ENCODE measurements at places on chromosomes 11 and 22.
A peak's percentile ranks its signal among the peaks of the same experiment; 100 is the strongest.

DNA sequence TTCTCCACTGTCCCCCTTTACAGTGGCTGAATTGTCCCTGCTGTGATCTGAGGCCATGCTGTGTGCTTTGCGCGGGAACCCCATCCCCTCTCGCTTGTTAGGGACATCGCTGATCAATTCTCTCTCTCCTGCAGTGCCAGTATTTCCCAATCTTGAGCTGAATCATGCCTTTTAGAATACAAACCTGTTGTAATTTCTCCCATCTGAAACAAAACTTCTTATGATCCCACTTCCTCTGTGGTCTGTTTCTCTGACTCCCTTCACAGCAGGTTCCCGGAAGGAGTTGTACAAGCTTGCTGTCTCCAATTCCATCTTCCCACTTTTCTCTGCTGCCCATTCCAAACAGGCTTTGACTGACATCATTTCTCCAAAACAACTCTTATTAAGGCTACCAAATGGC lies 16.8 kb downstream of the ADAMTS15 start:
- no peaks in the 10 kb centered on the region for H3K27me3 ChIP-seq
- H3K27ac ChIP-seq = no peak overlapping the region
- no peak for DNase-seq

- H3K4me3 ChIP-seq = no peak overlapping the region
- no peaks in the 10 kb centered on the region for H3K4me1 ChIP-seq
- no peak overlapping the region for H3K27ac ChIP-seq
- no peaks in the 10 kb centered on the region for H3K27me3 ChIP-seq
- H3K36me3 ChIP-seq = peaks cover 46% of the 10 kb centered on the region
These were observed 10.8 kb downstream of the KCTD17 start for GRCh38 chr22:37062376-37062675.

GRCh38 chr11:113314065-113314388 lies 356 bp upstream of the TTC12 start:
- H3K36me3 ChIP-seq = no peaks in the 10 kb centered on the region
- no peak for DNase-seq
- peak overlapping the region; percentile 46 for H3K4me3 ChIP-seq
- H3K27ac ChIP-seq = no peak overlapping the region
- H3K27me3 ChIP-seq = peaks cover 36% of the 10 kb centered on the region

DNA sequence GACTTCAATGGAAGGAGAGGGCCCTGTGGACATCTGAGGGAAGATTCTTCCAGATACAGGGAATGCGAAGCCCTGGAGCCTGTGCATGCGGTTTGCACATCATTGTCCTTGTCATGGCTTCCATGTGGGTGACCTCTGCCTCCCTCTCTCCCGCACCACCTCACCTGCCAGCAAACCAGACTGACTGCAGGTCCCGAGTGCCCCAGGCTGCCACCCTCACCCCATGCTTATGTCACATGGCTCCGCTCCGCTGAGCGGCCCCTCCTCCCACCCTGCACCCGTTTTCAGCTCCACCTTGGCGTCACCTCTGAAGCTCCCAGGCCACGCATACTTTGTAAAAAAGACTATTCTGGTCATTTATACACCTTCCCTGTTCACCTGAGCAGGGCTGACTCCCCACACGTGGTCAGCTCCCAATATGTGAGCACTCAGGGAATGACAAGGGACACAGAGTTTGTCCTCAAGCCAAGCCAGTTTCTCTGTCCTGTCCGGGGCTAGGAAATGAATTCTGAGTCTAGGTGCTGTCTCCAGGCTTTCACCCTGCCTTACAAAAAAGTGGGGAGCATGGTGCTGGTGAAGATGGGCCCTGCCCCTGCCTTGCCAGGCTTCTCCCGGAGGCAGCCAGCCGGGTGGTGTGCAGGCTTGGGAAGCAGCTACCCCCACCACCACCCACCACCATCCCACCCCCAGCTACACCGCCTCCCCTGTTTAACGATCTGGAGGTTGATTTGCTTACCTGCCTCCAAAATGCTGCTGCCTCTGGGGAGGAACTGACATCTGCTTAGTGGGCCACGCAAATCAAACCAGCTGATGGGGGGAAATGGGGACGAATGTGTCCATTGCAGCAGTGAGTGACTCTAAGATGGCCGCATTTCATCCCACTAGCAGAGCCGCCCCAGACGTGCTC lies 32.7 kb downstream of the FAM83F start:
- no peak overlapping the region for H3K4me3 ChIP-seq
- peaks cover 47% of the 10 kb centered on the region for H3K27me3 ChIP-seq
- no peak for DNase-seq

DNA sequence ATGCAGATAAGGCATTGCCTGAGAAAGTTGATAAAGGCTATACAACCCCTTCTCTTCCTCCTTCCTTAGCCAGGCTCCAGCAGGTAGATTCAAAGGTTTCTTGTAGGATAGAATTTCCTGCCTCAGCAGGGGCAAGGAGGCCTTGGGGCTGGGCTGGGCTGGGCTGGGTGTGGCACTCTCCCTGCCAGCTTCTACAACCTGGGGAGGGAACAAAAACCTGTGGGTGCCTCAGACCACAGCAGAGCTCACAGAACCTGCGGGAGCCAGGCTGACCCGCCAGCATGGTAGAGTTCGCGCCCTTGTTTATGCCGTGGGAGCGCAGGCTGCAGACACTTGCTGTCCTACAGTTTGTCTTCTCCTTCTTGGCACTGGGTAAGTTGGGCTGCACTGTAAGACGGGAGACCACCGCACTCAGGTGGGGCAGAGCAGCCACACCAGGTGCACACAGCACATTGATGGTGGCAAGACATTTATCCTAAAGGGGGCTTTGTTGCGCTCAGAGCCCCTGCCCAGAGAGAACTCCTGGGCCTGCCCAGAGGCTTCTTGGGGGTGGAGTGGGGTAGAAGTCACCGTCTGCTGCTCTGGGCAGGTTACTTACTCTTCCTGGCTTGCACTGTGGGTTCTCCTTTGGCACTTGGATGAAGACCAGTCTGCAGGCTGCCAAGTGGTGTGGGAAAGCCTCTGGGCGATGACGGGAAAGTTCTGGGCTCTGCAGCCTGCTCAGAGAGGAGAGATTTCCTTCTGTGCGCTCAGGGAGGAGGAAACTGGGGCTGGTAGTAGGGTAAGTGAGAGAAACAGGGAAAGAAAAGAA lies at the start of gene MOGAT2:
Gene MOGAT2, plus strand, starts transcription at position 231 of the 811 bp plus-strand sequence. Its CDS starts 51 bp downstream, at position 282.
- no peak within 1 kb of the TSS for H3K27ac ChIP-seq
- no peak within 1 kb of the TSS for H3K4me3 ChIP-seq
- peaks cover 6% of the 10 kb centered on the region for H3K4me1 ChIP-seq
- H3K27me3 ChIP-seq = no peaks in the 10 kb centered on the region
- DNase-seq = no peak

GRCh38 chr22:35622191-35622913 lies 5.2 kb upstream of the MB start:
- peaks cover 9% of the 10 kb centered on the region for H3K27me3 ChIP-seq
- no peak for DNase-seq
- H3K27ac ChIP-seq = no peak overlapping the region

GRCh38 chr22:44217346-44217745 lies 36.6 kb downstream of the PARVG start:
- no peak overlapping the region for H3K27ac ChIP-seq
- H3K4me1 ChIP-seq = no peaks in the 10 kb centered on the region
- H3K36me3 ChIP-seq = no peaks in the 10 kb centered on the region

Measured in neuronal stem cell (in vitro differentiated cells).